ENCODE measurements at places on chromosomes 1 and 21.

DNA sequence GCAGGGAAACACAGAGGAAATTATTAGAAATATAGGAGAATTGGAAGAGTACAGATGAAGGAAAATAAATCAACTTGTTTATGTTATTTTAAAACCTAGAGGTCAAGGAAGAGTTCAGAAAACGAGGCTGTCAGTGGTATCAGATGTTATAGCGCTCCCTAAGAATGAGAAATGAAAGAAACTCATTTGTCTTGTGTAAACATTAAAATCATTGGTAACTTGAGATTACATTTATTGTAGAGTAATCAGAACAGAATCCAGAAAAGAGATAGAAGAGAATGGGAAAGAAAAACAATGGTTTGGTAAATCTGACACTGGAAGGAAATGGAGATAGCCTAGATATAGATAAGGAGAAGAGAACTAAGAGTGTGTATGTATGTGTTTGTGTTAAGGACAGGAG is 106.4 kb downstream of the ATF6 start:
- no peak for DNase-seq

GRCh38 chr1:233679591-233680373 is 65.9 kb downstream of the KCNK1 start:
- DNase-seq: no peak

- no peak for DNase-seq
These were observed 27.3 kb downstream of the CDCP2 start for GRCh38 chr1:54125386-54126070.

GRCh38 chr1:24930260-24931145 is at the start of gene RUNX3:
Gene RUNX3, minus strand, starts transcription at chr1:24930276. Its CDS starts 408 bp downstream, at chr1:24929868.
- no peak for DNase-seq

DNA sequence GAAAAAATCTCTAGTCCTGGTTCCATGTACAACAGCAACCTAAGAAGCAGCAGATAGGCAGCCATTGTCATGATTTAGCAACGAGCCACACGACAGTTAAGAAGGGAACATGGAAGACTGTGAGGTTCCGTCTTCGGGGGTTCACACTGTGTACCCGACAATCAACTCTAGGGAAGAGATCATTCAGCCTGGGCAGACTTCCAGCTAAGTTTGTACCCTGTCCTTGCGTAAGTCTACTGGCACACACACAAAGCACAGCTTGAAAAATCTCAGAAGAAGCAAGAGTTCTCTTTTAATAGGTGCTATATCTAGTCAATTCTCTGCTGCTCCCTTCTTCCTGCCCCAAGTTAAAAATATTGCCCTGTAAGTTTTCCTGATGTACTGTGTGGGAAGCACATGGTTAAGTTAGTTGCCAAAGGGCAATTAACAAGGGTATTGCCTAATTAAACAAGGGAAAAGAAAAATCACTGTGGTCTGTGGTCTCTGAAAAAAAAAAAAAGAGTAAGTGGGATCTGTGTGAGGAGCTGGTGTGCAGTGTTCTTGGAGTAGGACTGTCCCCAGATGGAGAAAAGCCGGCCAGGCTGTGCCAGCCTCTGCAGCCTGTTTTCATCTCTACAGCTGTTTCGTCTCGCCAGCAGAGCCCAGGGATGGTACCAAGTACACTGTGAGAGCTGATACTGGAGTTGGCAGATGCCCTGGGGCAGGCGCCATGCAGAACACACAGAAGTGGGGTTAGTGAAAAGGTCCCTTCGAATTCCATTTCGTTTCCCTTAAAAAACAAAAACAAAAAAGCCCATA is 6.4 kb upstream of the MYBPHL start:
- DNase-seq: peak; percentile 62

DNA sequence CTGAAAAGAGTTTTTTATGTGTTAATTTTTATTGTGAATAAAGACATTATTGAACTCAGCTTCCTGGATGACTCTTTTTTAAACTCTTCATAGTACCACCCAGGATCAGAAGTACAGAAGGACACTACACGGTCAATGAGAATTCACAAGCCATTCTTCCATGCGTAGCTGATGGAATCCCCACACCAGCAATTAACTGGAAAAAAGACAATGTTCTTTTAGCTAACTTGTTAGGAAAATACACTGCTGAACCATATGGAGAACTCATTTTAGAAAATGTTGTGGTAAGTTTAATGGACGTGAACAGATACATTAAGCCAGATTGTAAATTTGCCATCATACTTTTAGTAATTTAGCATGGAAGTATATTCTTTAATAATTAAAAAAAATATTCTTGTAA is 249.5 kb downstream of the TPR start:
- no peak for DNase-seq

DNA sequence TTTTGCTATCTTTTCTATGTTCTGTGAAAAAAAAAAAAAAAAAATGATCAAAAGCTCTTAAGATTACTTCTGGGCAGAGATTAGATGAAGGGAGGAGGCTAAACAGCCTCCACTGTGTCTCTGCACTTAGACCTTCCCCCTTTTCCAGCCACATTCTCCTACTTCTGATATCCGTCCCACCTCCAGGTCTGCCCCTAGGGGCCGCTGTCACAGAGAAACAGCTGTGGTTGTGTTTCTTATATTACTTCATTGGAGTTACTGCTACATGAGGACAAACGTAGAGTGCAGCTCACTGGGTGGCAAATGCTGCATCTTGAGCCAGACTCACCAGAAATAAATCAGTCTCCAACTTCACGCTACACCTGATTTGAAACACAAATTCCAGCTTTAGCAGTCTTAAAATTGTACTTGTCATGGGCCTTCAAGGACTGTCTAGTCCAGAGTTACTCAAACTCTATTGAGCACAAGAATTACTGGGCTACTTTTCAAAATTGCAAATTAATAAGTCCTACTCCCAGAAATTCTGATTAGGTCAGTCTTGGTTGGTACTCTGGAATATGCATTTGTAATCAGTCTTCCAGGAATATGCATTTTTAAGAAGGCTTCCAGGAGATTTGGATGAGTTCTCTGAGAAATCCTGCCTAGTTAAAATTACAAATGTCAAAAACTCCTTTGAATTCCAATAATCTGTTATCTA is 125.2 kb upstream of the PTBP2 start:
- no peak for DNase-seq

- DNase-seq: no peak
These were observed 65.2 kb upstream of the TARBP1 start for GRCh38 chr1:234544087-234544579.

DNA sequence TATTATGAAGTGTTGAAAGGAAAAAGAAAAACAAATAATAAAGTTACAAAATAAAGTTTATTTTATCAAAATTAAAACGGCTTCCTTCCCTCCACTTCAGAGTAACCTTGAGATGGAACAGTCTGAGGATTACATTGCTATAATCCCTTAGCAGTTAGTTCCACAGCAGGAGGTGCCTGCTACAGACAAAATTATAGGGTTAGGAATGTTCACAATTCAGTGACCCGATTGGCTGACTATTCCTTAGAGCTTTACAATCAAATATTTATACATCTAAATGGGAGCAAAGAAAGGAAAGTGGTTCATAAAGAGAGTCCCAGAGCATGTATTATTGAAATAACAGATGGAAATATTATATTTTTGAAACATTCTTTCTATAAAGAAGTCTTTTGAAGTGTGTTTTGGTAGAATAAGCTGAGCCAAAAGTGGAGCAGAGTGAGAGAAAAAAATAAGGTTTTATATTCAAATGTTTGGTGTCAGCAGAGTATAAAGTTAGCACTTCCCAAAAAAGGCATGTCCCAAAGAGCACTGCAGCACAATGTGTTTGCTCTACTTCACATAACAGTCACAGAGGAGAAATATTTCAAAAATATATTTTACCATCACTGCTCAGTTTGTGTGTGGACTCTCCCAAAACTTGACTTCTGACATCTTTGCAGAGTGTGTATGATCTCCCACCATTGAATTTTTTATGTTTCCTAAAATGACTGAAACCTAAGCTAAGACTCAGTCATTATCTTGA is 71.4 kb upstream of the GORAB start:
- DNase-seq: no peak

GRCh38 chr1:151624783-151625182 is 12.9 kb downstream of the SNX27 start:
- DNase-seq: no peak

DNA sequence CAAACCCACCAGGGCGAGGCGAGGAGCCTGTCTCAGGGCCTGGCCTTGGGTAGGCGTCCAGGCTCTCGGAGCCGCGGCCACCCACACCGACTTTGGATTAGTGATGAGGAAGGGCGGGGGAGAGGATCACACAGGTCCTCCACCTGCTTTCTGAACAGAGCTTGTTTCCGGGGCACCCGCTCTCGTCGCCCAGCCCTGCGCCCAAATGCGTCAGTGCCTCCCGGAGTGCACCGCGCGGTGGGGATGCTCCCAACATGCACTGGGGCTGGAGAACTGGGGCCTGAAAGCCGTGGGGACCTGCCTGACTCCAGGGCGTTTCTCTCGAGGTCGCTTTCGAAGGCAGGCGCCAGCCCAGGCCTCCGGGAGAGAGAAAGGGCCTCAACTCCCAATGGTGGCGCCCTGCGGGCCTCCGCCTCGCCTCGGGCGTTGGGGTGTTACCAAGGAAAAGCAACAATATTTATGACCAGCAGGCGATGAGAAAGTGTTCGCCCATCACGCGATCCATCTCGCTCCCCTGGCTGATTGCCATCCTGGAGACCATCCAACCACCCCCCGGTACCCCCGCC is 8.9 kb upstream of the LHX8 start:
- DNase-seq: no peak

DNA sequence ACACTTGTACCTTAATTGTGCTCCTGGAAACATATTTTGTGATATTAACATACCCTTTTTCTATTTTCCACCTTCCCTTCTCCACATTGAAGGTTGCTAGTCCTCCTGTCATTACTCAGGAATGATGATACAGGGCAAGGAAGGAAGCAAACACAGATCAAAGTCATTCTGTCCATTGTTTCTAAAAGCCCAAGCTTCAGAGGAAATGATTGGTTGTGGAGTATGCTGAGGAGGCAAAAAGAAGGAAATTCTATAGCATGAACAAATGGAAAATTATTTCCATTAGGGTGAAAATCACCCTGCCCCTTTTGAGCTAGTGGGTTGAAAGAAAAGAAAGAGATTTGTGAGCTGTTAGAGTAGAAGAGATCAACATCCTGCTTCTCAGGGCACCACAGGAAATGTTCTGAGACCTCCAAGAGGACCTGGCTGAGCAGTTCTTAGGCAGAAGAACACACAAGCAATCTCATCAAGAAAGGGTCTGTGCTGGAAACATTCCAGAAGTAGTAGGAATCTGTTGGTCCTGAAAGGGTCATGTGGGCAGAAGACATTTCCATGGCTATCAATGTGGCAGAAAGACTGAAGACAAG is 29.0 kb upstream of the PRRX1 start:
- DNase-seq: no peak

DNA sequence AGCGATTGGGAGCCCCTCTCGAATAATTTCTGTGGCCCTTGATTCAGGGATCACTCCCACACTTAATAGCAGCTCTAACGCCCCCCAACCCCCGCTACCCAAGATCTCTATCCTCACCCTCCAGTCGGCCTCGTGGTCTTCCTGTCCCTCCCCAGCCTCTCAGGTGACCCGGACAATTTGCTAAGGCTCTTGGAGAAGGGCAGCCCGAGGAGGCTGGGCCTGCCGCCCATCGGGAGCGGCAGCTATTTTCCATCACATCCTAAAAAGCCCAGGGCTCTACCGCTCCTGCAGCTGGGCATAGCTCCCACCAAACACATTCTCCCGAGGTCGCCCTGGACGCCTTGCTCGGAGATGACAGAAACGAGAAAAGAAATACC is 12.0 kb upstream of the PHLDA3 start:
- no peak for DNase-seq

GRCh38 chr1:15708486-15709137 is 24.5 kb downstream of the PLEKHM2 start:
- DNase-seq: no peak

DNA sequence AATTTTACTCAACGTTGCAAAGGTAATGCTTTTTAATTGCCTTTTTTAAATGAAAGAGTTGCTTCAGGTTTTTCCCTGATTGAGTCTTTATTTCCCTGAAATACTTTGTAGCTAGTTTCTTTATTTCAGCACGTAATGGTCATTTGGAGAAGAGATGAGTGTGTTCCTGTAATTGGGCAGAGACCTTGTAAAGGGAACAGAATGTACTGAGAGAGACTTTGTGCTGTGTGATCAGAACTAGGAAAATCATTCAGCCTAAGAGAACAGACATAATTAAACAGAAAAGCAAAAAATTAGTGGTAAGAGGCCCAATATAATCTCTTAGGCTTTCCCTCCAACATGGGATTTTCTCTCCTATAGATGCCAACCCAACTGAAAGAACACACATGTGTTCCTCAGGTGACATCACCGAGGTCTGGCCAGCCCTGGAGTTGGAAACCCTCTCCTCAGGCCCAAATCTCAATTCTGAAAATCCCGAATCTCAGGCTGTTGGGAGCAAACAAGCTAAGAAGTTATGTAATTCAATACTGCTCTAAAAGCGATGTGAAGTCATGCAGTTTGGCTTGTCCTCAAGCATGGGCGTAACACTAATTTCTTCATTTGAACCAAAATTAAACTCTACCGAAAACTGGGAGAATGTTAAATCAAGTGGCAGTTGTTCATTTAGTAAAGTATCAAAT is 102.0 kb downstream of the TGFB2 start:
- no peak for DNase-seq

GRCh38 chr1:37945743-37946702 is 830 bp downstream of the INPP5B start:
- no peak for DNase-seq

DNA sequence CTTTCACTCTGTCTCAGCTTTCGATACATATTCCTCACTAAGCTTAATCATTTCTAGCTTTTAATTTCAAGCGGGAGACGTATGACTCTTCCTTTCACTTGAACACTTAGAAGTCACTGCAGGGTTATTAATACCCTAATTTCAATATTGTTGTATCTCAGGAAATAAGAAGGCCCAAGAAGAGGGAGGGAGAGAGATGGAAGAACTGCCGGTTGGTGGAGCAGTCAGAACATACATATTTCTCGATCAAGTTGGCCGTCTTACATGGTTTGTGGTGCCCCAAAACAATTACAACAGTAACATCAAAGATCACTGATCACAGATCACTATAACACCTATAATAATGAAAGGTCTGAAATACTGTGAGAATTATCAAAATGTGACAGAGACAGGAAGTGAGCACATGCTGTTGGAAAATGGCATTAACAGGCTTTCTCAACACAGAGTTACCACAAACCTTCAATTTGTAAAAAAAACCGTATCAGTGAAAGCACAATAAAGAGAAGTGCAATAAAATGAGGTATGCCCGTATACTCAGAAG is 145.4 kb upstream of the HP1BP3 start:
- no peak for DNase-seq

DNA sequence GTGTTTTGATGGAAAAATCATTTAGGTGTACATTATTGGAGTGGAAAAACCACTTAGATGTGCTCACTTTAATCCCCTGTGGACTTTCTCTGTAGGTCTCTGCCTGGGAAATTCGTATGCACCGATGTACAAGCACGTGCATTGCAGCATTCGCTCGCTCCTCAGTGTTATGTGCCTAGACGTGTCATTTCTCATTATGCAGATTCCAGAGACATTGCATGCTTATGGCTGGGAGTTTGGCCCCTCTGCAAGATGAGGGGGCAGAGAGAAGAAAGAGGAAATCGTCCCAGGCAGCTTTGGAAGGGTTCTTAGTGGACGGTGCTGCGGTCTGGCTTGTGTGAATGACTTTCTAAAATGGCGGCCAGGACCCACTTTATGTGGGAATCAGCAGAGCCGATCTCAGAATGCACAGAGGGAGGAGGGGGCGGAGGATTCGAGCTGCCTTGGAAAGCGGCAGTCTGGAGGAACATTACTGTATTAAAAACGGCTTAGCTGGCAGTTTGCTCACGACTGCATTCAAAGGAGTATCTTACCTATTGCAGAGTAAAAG is 2.3 kb downstream of the SPEN start:
- peak; percentile 89 for DNase-seq

GRCh38 chr1:77538956-77539518 is 143.4 kb downstream of the ZZZ3 start:
- peak; percentile 55 for DNase-seq

GRCh38 chr1:199914546-199914945 is 113.0 kb upstream of the NR5A2 start:
- no peak for DNase-seq
